Common myeloid progenitor, CD34-positive (primary cell): ENCODE measurements at places on chromosomes 3 and 15.

DNA sequence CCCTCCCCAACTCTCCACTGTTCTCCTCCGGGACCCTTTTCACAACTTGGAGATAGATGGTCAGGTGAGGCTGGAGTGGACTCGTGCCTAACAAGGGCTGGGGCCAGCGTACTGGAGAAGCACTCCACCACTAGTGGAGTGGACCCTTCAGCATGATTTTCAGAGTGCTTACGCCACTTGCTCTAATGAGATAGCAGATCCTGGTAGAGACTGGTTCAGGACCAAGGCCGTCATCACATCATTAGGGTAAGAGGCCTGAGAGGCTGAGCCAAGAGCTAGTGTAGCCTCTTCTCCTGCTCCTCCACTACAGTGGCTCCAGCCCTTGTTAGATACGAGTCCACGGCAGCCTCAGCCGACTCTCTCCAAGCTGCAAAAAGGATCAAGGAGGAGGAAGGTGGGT, 66.9 kb upstream of the NTRK3 start:
- no peak for DNase-seq
- no peak overlapping the region for H3K27ac ChIP-seq
- peaks cover 3% of the 10 kb centered on the region for H3K27me3 ChIP-seq
- H3K36me3 ChIP-seq = no peaks in the 10 kb centered on the region
- no peak overlapping the region for H3K4me3 ChIP-seq

DNA sequence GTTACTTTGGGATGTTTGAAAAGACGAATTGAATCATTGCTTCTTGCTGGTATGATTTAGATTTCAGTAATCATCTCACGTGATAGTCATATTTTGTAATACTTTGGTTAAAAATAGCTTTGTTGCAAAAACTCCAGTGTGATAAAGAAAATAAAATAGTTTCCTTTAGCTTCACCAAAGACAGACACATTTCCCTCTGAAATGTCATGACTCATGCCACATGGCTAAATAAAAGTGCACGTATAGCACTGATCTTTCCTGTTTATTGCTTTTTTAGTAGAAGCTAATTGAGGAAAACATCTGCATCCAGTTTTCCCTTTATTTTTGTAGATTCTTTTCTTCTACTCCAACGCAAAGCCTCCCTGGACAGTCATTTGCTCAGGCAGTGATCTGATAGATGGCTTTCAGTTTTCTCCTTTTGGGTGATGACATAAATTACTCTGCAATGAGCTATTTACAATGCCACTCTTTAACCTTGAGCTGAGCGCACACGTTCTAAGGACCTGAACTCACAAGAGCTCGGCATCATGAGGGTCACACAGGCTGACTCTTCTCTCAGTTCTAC, 84.9 kb downstream of the ARNT2 start:
- H3K4me3 ChIP-seq = no peak overlapping the region
- DNase-seq = peak; percentile 15
- H3K36me3 ChIP-seq = no peaks in the 10 kb centered on the region

- no peak for DNase-seq
- H3K36me3 ChIP-seq = no peaks in the 10 kb centered on the region
- H3K4me3 ChIP-seq = no peak overlapping the region
- peaks cover 3% of the 10 kb centered on the region for H3K27me3 ChIP-seq
Measured at GRCh38 chr3:42665050-42665878, 11.8 kb downstream of the ZBTB47 start.

DNA sequence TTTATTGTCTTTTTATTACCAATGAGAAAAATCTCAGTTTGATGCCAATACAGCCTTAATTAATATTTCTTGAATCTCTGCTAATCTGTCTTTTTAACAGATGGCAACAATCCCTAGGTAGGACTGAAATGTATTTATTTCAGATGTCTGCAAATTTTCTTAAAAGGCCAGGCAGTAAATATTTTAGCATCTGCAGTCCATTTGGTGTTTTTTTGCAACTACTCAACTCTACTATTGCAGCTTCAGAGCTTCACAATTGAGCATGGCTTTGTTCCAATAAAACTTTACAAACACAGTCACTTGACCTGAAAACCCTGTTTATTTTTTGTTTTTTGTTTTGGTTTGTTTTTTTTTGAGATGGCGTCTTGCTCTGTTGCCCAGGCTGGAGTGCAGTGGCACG, 82.7 kb downstream of the RARB start:
- H3K27me3 ChIP-seq = no peaks in the 10 kb centered on the region
- no peaks in the 10 kb centered on the region for H3K36me3 ChIP-seq
- peaks cover 3% of the 10 kb centered on the region for H3K4me1 ChIP-seq
- H3K27ac ChIP-seq = no peak overlapping the region
- DNase-seq = no peak

GRCh38 chr3:186259612-186260383, 102.2 kb downstream of the DGKG start:
- no peak overlapping the region for H3K27ac ChIP-seq
- no peaks in the 10 kb centered on the region for H3K36me3 ChIP-seq
- peaks cover 14% of the 10 kb centered on the region for H3K4me1 ChIP-seq
- DNase-seq = peak; percentile 69
- peak overlapping the region; percentile 19 for H3K4me3 ChIP-seq

- H3K4me1 ChIP-seq = peaks cover 2% of the 10 kb centered on the region
- peaks cover 13% of the 10 kb centered on the region for H3K36me3 ChIP-seq
- DNase-seq = no peak
Measured at GRCh38 chr15:81002009-81002330, 1.2 kb downstream of the TLNRD1 start.

DNA sequence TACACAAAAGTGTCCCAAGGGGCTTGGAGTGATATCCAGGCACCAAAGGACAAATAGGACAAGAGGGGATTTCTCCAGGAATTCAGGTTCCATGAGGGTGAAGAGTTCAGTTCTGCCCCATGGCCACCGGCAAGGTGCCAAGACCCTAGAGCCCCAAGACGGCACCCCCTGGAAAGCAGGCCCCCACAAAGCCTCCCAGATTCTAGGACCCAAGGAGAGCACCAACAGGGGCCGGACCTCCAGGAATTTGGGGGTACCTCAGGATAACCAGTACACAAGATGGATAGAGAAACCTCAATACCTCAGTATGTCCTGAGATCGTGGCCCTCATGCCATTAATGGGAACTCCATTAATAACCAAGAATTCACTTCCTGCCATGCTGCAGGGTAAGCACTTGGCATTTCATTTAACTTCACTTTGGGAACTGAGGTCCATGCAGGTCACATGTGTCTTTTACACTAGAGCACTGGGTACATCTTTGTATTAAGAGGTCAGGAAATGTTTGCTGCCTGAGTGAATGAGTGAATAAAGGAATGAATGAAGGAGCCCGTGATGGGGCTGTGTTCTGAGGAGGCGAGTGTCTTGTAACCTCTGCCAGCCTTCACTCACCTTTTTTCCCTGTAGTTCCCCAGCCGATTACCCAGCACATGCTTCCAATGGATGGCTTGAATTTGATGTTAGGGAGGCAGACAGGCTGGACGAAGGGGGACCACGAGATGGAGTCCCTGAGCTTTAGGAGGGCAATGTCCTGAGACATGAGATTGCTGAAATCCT, 15.5 kb upstream of the PRSS50 start:
- no peaks in the 10 kb centered on the region for H3K36me3 ChIP-seq
- no peak overlapping the region for H3K27ac ChIP-seq
- no peak for DNase-seq

DNA sequence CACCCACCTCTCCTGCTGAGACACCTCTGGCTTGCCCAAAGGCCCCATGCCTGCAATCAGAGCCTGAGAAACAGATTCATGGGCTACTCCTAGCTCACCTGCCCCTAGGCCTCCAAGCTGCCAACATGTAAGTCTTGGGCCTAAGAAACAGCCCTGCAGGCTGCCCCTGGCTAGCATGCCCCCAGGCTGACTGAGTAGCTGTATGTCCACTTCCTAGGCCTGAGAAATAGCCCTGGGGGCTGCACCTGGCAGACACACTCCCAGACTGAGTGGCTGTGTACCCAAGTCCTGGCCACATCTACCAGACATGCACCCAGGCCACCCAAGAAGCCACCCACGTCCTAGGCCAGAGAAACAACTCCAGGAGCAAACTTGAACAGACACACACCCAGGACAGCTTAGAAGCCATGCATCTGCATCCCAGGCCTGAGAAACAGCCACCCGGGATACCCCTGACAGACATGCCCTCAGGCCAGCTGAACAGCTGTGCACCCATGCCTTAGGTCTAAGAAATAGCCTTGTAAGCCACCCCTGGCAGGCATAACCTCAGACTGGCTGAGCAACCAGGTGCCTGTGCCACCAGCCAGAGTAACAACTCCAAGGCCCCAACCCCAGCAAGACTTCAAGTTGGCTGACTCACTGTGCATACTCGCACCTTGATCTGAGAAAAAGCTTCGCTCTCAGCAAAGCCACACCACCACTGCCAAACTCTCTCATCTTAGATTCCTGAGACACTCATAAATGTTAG, 12.0 kb upstream of the NRG4 start:
- H3K27ac ChIP-seq = no peak overlapping the region
- no peak for DNase-seq
- H3K27me3 ChIP-seq = no peaks in the 10 kb centered on the region
- H3K4me1 ChIP-seq = no peaks in the 10 kb centered on the region
- no peak overlapping the region for H3K4me3 ChIP-seq

DNA sequence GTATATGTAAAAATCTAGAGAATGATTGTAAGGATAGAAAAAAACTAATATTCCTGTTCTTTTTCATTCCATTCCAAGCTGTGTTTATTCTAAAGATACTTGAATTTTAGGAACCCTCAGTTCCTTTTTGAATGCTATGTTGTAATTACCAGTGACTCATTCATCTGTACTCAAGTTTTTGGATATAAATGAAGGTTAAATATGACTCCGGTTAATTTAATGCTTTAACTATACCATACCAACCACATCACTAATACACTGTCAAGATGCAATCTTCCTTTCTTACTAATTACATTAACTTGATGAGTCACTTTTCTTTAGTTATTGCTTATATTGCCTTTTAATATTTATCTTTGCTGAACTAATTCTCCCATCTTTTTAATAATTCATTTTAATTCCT, 68.8 kb upstream of the ZNF148 start:
- H3K4me1 ChIP-seq = no peaks in the 10 kb centered on the region
- no peak overlapping the region for H3K27ac ChIP-seq
- no peak overlapping the region for H3K4me3 ChIP-seq
- no peaks in the 10 kb centered on the region for H3K27me3 ChIP-seq

DNA sequence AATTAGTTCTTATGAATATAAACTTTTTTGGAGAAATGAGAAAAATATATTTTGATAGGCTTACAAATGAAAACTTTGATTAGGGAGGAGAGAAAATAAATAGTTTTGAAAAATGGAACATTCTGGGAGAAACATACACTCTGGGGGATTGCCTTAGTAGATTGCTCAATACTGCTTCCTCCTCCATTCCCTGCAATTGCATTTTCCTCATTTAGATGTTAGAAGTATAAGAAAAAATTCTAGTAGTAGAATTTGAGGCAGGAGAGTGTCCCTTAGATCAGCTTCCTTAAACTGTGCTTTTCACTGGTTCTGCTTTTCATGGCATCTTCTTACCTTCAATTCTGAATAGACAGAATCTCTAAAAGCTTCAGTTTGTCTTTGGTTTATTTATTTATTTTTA, 46.2 kb upstream of the CTDSPL2 start:
- H3K27me3 ChIP-seq = no peaks in the 10 kb centered on the region
- no peaks in the 10 kb centered on the region for H3K4me1 ChIP-seq
- no peak overlapping the region for H3K27ac ChIP-seq
- peaks cover 7% of the 10 kb centered on the region for H3K36me3 ChIP-seq
- H3K4me3 ChIP-seq = no peak overlapping the region

- no peak overlapping the region for H3K4me3 ChIP-seq
- H3K27me3 ChIP-seq = peaks cover 3% of the 10 kb centered on the region
- DNase-seq = peak; percentile 64
- no peak overlapping the region for H3K27ac ChIP-seq
- no peaks in the 10 kb centered on the region for H3K4me1 ChIP-seq
Measured at GRCh38 chr3:193997228-193998122, 138.5 kb upstream of the HES1 start.
